ENCODE measurements at places on chromosomes 11 and 22.

- DNase-seq: no peak
Measured at GRCh38 chr11:75810637-75811390, 4.2 kb upstream of the UVRAG start.

GRCh38 chr11:32317643-32318042 is 117.7 kb downstream of the WT1 start:
- DNase-seq: no peak

DNA sequence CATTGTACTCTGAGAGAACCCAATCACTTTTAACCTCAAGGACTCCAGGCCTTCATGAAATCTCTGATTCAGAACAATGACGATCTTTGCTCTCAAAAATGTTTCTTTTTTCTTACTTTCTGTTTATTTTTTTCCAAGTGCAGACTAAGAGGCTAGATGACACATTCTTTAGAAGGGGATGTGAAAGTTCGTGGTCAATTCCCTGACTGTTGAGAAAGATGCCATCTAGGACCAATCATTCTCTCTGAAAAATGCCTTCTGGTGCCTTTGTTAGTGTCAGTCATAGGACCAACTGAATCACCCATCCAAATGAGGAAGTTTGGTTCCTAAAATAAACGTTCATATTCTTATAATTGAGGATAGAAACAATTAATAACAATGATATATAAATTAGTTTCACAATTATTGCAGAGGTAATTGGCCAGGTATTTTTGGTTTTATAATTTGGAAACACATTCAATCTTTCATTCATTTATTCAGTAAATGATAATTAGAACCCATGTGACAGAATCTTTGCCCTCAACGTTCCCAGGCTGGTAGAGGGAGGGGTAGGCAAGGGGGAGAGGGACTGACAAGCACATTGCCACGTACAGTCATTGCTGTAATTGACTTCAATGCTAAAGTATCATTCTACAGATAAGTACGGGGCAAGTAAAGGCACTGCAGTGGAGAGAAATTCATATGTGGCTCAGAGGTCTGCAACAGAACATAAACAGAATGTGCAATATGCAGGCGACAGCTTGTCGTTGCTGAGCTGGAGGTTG is 333.4 kb upstream of the MPPED2 start:
- DNase-seq: peak; percentile 8

DNA sequence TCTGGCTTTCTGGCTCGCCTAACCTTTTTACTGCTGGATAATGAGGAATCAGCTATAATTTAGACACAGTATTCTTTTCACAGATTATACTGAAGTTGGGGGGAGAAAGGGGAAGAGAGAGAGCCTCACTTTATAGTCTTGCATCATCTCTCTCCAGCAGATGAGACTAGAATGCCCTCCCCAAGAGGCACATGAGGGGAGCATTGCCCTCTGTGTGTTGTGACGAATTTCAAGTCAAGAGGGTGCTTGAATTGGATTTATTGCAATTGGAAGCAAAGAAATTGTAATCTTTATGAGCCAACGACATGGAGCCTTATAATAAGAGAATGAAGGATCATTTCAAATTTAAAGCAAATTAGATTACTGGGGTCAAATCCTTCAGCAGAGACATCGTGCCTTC is 17.6 kb upstream of the CADM1 start:
- no peak for DNase-seq

- DNase-seq: no peak
Measured at GRCh38 chr11:5593146-5593545, 3.3 kb upstream of the TRIM6 start.

DNA sequence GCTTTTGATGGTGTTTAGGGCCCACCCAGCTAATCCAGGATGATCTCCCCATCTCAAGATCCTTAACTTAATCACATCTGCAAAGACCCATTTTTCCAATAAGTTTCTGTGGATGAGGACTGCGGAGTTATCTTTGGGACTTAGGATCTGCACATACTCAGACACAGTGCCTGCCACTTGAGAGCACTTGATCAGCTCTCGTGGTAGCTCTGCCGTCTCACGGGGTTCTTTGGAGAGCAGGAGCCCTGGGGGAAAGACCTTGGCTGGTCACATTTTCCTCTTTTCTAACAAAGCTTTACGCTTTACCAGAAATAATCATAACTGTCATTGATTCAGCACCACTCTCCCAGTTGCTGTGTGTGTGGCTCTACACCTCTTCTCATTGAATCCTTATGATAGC is 6.1 kb downstream of the HEPHL1 start:
- no peak for DNase-seq

DNA sequence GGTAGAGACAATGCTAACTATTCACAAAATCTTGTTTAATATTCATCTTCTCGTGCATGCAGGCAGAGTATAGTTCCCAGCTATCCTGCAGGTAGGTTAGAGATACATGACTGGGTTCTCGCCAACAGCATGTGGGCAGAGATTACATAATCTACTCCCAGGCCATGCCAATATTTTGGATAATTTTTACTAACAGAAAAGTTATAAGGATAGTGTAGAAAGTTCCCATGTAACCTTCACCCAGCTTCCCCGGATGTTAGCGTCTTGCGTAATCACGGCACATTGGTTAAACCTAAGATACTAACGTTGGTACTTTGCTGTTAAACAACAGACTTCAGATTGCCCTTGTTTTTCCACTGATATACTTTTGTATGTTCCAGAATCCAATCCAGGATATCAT is 215.5 kb upstream of the LARGE1 start:
- no peak for DNase-seq

DNA sequence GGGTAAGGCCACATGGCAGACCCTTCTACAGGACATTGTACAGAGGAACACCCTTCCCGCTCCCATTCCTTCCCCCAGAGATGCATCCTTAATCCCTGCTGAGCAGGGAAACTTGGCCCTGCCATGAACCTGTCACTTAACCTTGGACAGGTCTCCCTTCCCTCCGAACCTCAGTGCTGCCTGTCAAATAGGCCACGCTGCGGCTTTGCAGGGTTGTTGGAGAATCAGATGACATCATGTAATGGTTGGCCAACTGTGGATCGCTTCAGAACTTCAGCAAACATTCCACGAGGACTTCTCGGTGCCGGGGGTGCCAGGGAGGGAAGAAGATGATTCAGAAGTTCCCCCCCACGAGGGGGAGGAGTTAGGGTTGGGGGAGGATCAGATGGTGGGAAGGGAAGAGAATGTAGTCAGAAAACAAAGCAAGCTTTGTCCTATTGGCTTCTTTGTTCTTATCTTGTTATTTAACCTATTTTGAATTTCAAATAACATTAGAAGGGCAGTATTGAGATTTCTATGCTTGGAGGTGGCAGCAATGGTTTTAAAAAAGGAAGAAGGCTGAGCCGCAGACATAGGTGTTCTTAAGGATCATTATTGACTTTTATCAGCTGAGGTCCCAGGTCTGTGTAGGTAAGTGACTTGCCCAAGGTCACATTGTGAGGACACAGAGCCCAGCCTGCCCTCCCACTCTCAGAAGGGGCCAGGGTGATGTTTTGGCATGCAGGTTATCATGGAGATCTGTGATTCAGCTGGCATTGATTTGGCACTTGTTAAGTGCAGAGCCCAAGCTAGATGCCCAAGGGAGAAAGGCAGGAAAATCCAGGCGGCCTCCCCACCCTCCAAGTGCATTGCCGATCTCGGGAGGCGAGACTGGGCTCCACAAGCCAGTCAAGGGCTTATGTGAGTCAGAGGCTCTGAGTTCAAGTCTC is 3.1 kb downstream of the CDC42EP1 start:
- DNase-seq: no peak

GRCh38 chr11:32451808-32452207 is 16.5 kb upstream of the WT1 start:
- DNase-seq: no peak

DNA sequence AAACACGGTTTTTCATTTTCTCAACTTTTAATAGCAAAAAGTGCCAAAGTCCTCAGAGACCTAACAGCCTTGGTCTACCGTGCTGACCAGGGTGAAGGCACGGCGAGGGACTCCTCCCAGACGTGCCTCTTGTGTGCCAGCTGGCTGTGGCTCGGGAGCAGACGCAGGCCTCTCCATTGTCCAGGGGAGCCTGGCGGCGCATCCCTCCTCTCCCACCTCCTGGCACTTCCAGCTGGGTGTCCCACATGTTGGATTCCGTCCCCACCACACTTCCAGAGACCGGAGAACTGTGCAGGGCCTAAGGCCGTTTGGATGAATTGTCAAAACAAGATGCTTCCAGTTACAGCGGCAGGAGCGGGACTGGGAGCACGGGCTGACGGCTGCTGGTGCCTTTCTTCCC is 11.6 kb downstream of the CDPF1 start:
- DNase-seq: no peak

GRCh38 chr11:2318707-2319106 is 16.9 kb downstream of the TSPAN32 start:
- no peak for DNase-seq

- peak; percentile 64 for DNase-seq
Measured at GRCh38 chr11:117410861-117411710, 83.4 kb downstream of the CEP164 start.

GRCh38 chr11:23112987-23113886 is 253.0 kb upstream of the CCDC179 start:
- DNase-seq: peak; percentile 32

DNA sequence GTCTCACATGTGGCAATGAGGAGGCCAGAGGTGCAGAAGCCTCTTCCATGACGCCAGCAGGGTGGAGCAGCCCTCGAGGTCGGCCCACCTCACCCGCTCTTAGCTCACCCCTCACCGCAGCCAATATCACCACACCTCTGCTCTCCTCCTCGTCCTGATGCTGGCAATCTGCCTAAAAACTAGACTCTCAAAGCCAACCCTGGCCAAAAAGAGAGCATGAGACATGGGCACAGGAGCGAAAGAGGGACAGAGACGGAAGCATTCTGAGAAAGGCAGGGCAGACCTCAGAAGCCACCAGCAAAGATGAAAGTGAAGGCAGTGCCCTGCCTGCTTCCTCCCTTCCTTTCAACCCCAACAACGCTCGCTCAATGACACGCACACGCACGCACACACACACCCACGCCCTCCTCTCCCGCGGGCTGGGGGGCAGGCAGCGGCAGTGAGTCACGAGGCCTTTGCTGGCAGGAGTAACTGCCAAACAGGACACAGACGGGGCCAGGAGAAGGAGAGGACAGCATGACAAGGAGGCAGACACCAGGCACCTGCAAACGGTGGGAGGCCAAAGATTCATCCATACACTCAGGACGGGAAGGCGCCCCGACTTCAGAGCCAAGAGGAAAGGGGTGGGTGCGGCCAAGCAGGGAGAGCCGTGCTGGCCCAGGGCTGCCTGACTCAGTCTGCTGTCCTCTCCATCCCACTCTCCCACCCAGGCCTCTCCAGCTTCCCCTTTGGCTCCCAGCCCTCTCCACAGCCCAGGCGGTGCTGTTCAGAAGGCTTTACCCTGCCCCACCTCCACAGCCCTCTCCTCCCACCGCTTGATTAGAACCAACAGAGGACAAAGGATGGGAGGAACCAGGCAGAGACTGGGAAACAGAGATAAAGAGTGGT is 11.4 kb downstream of the IGSF9B start:
- DNase-seq: no peak

- no peak for DNase-seq
Measured at GRCh38 chr11:16194566-16194965, 161.8 kb downstream of the SOX6 start.

- DNase-seq: no peak
Measured at GRCh38 chr11:3147626-3148025, 17.5 kb downstream of the OSBPL5 start.

- no peak for DNase-seq
Measured at GRCh38 chr11:126190792-126191191, 20.7 kb downstream of the RPUSD4 start.

DNA sequence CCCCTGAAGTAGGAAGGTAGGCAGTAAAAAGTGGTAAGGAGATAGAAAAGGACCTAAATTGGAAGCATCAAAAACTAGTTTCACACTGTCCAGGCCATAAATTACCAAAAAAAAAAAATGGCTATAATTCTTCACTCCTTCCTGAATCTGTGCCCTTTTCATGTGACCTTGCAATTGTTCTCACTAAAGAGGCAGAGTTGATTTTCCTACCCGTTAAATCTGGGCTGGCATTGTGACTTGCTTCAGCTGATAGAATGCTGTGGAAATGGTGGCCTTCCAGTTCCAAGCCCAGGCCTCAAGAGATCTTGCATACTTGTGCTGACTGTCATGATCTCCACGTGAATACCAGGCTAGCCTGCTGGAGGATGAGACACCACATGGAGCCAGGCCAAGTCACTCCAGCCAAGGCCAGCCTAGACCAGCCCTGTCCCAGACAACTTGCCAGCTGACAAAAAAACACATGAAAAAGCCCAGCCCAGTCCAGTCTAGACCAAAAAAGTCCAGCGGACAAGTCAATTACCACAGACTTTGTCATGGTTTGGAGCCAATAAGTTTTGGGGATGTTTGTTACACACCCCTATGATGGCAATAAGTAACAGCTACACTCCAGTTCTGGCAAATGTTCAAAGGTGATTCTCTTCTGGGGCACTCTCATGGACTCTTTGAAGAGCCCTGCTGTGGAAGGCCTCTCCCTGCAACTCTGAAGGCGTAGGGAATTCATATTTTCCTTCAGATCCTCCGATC is 51.4 kb upstream of the NUP50 start:
- DNase-seq: no peak

GRCh38 chr11:120168960-120169681 is 31.2 kb upstream of the TRIM29 start:
- no peak for DNase-seq

- DNase-seq: no peak
Measured at GRCh38 chr22:40322021-40322420, 24.3 kb upstream of the ADSL start.

DNA sequence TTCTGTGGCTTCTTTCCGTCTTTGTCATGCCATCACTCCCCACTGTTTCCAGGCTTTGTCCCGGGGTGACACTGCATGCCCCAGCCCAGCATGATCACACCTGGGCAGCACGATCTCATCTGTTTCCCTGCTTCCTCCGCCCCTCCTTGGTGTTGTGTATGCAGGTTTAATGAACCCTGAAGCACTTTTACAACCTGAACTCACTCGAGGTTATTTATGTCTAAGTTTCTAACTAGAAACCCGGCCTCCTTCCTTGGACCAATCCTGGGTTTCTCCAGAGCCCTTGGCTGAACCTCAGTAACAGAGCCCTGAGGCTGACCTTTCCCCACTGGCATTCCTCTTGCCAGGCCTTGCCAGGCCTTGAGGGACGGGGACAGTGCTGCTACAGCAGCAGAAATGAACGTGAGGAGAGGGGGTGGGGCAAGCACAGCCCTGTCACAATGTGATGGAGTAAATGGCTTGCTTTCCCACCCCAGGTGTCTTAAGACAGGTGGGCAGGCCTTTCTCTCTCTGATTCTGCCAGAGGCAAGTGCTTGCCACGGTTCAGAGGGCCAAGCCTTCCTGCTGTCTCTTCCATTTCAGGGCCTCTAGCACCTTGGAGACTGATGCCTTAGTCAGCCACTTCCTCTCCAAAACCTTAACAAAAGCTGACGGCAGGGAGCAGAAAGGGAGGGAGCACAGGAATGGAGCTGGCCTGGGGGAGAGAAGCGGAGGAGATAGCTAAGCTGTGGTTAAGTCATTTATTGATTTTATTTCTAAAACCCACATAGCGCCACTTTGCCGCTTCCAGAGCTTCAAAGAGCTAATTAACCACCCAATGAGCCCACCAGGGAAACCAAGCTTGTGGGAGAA is 3.1 kb upstream of the PYGM start:
- no peak for DNase-seq

GRCh38 chr11:12884751-12885318 is 124.3 kb upstream of the RASSF10 start:
- DNase-seq: no peak
